Progenitor cell of endocrine pancreas (in vitro differentiated cells): ENCODE measurements at places on chromosomes 5 and 9. TPM values are rescaled to one million over a fixed set of nuclear protein-coding genes. Genes with fewer than 3 reads are reported as not detected.
A peak's percentile ranks its signal among the peaks of the same experiment; 100 is the strongest.

The SCGB3A1 gene
- total RNA-seq = 0.87 TPM in 1 of 2 replicates, not detected in the other

The LPAR1 gene
- 16.2 and 17.4 TPM in 2 replicates for total RNA-seq

The PPP3R2 gene
- total RNA-seq = not detected in 2 replicates

The GPR21 gene
- 2.9 and 3.4 TPM in 2 replicates for total RNA-seq

The FOXD1 gene
- 0.19 and 0.29 TPM in 2 replicates for total RNA-seq

DNA sequence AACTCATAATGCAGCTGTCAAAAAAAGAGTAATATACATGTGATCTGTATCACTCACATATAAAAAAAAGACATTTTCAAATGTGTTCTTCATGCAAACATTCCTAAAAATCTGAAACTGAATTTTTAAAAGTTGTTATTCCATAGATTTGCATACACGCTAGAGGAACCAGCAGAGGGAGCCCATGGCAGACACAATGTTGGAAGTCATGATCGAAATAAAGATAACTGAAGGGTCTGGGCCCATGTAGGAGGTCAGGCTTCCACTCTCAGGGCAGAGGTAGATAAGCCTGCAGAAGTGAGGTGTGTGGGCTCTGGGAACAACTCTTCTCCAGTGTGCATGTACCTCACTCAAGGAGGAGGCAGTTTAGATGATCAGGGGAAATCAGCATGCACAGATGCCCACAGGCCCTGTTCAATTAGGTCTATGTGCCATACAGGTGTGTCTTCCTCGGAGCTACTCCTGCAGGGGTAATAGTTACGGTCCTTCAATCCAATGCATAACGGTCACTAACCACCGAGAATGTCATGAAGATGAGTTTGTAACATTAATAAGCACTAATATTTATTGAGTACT is 208.6 kb downstream of the EPB41L4A start:
- no peak for DNase-seq
- H3K4me3 ChIP-seq = no peak overlapping the region
- H3K27me3 ChIP-seq = no peaks in the 10 kb centered on the region

DNA sequence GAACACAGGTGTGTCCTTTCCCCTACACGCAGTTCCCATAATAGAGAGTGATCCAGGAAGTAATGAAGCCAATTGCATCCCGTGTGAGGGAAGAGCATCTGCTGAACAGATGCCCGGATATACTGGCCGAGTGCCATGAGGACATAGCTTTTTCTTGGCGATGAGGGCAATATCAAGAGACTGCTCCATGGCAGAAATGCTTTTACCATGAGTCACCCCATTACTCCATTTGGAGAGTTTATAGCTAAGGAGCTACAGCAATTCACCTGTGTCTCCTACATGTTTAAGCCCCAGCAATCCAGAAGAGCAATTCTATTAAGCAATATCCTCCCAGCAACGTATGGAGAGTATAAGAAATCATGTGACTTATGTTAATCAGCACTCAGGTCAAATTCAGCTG is 222.0 kb upstream of the KLF4 start:
- H3K4me1 ChIP-seq = no peaks in the 10 kb centered on the region
- DNase-seq = no peak
- H3K27me3 ChIP-seq = peaks cover 90% of the 10 kb centered on the region
- no peak overlapping the region for H3K27ac ChIP-seq
- H3K36me3 ChIP-seq = no peaks in the 10 kb centered on the region

DNA sequence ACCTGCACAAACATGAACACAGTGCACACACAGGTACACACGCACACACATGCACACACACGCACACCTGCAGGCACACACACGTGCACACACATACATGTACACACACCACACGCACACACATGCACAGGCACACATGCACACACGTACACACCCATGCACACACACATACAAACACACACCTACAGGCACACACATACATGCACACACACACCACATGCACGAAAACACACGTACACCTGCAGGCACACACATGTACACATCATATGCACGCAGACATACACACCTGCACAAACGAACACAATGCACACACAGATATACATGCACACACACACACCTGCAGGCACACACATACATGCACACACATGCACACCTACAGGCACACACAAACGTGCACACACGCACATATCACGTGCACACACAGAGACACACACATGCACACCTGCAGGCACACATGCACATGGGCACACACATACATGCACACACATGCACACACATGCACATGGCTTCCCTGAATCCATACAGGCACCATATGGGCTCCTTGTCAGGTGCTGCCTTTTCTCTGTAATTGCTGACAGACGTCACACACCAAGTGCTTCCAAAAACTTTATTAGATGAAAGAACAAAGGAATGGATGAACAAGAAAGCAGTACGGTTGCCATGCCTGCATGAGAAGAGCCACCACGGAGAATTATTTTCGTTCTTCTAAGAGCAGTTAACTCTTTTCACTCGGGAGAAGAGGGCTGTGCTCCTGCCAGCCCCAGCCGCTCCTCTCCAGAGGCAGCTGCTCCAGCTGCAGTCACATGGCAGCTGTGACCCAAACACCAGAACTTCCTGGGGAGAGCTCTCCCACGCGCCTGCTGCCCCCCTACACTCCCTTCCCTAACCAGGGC is 57.2 kb downstream of the EXD3 start:
- H3K4me3 ChIP-seq = no peak overlapping the region
- peaks cover 18% of the 10 kb centered on the region for H3K36me3 ChIP-seq
- H3K27ac ChIP-seq = peak overlapping the region; percentile 21
- DNase-seq = no peak
- H3K27me3 ChIP-seq = no peaks in the 10 kb centered on the region
- peaks cover 4% of the 10 kb centered on the region for H3K4me1 ChIP-seq

DNA sequence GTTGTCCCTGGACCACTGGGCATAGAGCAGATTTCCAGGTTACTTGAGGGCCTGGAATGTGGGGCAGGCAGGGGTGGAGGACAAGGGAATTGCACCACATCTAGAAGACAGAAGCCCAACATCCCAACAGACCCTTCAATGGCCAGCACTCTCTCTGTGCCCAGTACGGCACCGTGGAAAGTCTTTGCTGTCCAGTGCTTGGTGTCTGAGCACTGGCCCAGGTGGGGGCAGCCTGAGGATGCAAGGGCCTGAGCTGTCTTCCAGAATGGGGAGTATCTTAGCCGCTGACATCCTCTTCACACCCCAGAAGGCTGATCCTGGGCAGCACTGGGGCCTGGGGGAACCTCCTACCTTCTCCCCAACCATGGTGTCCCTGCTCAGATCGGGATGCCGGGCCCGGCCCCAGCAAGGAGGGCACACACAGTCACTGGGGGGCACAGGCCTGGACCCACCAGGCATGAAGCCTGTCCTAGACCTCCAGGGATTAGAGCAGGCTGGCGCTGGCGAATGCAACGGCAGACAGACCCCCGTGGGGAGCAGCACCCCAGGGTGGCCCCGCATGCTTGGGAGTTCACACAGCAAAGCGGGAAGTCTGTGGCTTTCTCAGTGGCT is 40.6 kb upstream of the OLFM1 start:
- H3K36me3 ChIP-seq = no peaks in the 10 kb centered on the region
- H3K27ac ChIP-seq = no peak overlapping the region
- no peak overlapping the region for H3K4me3 ChIP-seq
- H3K27me3 ChIP-seq = peaks cover 21% of the 10 kb centered on the region
- DNase-seq = no peak
- no peaks in the 10 kb centered on the region for H3K4me1 ChIP-seq

DNA sequence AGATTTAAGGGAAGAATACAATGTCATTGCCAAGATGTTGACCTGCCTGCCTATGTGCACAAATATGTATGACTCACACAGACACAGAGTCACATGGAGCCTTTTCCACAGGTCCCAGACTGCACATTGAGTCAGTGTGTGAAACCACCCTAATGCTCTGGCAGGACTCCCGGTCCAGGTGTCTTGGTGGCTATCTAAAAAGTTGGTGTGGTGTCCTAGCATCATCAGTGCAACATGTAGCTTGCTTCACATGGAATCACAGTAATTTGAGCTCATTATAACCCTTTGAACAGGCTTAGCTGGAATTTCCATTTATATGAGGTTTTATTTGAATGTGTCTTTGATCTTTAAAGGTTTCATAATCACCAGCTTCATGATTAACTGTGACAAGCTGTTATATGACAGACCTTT is 10.7 kb downstream of the IFNA5 start:
- no peaks in the 10 kb centered on the region for H3K36me3 ChIP-seq
- no peak overlapping the region for H3K4me3 ChIP-seq
- peak overlapping the region; percentile 50 for H3K27ac ChIP-seq
- no peaks in the 10 kb centered on the region for H3K4me1 ChIP-seq
- DNase-seq = no peak

DNA sequence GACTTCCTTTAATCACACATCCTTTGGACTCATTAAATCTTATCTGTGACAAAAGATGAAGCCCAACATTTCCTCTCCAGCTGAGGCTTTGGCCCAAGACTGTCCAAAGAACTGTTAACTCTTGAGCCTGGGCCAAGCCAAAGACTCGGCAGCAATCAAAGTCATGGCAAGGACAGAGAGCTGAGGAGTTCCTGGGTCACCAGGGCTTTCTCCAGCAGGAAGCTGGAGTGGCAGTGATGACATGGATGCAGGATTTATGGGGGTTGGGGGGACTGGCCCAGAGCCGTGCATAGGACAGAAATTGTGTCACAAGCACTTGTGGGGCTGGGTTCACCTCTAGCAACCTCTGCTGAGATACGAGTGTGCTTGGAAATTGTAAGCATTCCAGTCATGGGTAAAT is 440.3 kb downstream of the PLK2 start:
- no peak overlapping the region for H3K27ac ChIP-seq
- no peak for DNase-seq
- H3K36me3 ChIP-seq = no peaks in the 10 kb centered on the region
- no peak overlapping the region for H3K4me3 ChIP-seq

DNA sequence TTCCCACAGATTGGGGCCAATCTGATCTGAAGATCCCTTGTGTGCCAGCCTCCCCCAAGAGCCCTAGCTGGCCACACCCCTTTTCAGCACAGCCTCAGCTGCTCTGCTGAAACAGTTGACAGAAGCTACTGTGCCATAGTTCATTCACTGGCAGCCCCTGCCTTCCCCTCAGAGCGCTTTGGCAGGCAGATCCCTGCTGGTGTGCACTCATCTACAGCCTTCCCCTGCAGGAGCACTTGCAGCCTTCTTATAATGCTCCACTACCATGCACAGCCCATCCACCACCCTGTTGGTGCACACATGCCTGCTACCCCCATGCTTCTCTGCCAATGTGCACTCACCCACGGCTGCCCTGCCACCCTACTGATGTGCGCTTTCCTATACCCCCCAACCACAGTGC is 471.3 kb downstream of the MTRR start:
- peaks cover 2% of the 10 kb centered on the region for H3K4me1 ChIP-seq
- H3K36me3 ChIP-seq = peaks cover 1% of the 10 kb centered on the region
- H3K27ac ChIP-seq = no peak overlapping the region
- H3K27me3 ChIP-seq = peaks cover 3% of the 10 kb centered on the region

DNA sequence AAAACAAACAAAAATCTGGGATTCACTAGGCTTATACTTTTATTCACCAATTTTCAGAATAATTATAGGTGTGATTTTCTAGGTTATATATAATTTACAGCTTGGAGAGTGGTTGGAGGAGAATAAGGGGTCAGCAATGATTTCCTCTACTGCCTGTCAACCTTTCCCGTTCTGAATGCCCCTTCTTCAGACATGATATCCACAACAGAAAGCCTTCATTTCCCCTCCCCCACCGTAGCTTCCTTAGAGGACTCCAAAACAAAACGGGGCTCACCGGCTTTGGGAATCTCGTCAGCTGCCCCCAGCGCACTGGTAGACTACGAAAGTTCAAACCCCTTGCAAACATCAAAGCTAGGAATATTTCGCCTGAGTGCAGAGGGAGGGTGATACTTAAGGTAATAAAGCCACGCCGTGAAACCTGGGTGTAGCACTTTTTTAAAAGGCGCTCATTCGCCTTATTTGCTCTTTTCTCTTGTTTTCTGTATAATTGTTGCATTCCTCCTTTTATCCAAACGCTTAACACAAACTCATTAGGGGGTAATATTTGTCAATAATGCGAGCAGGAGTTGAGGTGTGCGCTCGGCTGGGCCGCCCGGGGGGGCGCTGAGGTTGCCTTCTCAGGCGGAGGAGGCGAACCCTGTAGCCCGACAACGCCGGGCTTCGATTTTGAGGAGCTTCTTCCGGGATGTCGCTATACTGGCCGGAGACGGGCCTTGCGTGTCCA is 2.4 kb downstream of the OTP start:
- H3K27ac ChIP-seq = no peak overlapping the region
- H3K4me3 ChIP-seq = no peak overlapping the region
- no peaks in the 10 kb centered on the region for H3K36me3 ChIP-seq
- no peak for DNase-seq

GRCh38 chr5:61342071-61342501 is 10.0 kb downstream of the ZSWIM6 start:
- peaks cover 22% of the 10 kb centered on the region for H3K4me1 ChIP-seq
- H3K36me3 ChIP-seq = peaks cover 7% of the 10 kb centered on the region
- H3K27me3 ChIP-seq = no peaks in the 10 kb centered on the region
- H3K27ac ChIP-seq = no peak overlapping the region
- DNase-seq = no peak
- H3K4me3 ChIP-seq = no peak overlapping the region

GRCh38 chr5:38208782-38209378 is 49.5 kb upstream of the EGFLAM start:
- no peak overlapping the region for H3K4me3 ChIP-seq
- no peak overlapping the region for H3K27ac ChIP-seq
- H3K4me1 ChIP-seq = no peaks in the 10 kb centered on the region
- H3K36me3 ChIP-seq = no peaks in the 10 kb centered on the region
- peaks cover 20% of the 10 kb centered on the region for H3K27me3 ChIP-seq

DNA sequence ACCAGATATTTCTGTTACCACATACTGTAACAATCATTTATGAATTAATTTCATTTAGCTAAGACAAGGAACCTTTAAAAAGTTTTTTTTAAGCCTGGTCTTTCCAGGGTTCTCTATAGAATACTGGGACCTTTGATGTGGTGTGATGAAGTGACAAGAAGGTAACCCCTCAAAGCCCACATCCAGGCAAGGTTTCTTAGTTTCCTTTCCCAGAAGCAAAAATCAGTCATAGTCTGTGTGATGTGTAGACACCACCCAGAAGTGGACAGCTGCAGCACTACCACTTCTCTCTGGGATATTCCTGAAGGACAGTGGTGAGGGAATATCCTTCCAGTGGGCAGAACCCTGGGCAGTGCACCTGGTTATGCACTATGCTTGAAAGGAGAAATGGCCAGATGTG is 115.6 kb downstream of the TTC39B start:
- H3K4me1 ChIP-seq = peaks cover 4% of the 10 kb centered on the region
- H3K27ac ChIP-seq = no peak overlapping the region
- peaks cover 12% of the 10 kb centered on the region for H3K36me3 ChIP-seq
- no peaks in the 10 kb centered on the region for H3K27me3 ChIP-seq

GRCh38 chr9:35272989-35273388 is 111.2 kb downstream of the UNC13B start:
- no peak overlapping the region for H3K4me3 ChIP-seq
- DNase-seq = no peak
- H3K4me1 ChIP-seq = peaks cover 9% of the 10 kb centered on the region
- H3K27ac ChIP-seq = no peak overlapping the region
- H3K36me3 ChIP-seq = peaks cover 6% of the 10 kb centered on the region

GRCh38 chr5:112174959-112175594 is 244.0 kb downstream of the EPB41L4A start:
- H3K4me3 ChIP-seq = no peak overlapping the region
- H3K27ac ChIP-seq = no peak overlapping the region
- no peak for DNase-seq
- peaks cover 6% of the 10 kb centered on the region for H3K36me3 ChIP-seq
- H3K27me3 ChIP-seq = no peaks in the 10 kb centered on the region
